ENCODE measurements at places on chromosomes 3 and 15.
A peak's percentile ranks its signal among the peaks of the same experiment; 100 is the strongest.

- DNase-seq: no peak
These were observed 384.7 kb downstream of the PDCD6IP start for GRCh38 chr3:34183114-34183513.

- DNase-seq: no peak
These were observed 134.5 kb downstream of the MECOM start for GRCh38 chr3:169529013-169529412.

DNA sequence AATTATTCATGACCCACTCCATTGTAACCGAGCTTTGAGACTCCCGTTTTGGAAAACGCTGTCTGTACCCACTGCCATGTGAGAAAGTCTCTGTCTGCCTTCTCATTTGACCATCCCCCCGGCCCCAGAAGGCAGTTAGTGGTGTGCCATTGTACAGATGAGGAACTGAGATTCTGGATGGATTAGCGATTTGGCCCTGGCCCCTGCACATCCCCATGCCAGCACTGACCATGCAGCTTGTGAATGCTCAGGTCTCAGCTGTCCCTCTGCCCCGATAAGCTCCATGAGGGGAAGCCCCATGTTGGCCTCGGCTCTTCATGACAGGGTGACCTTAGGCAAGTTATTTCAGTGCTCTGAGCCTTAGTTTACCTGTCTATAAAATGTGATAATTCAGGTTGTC is 153.0 kb upstream of the SMAD3 start:
- no peak for DNase-seq

GRCh38 chr15:101549647-101550046 is 60.1 kb upstream of the PCSK6 start:
- no peak for DNase-seq

DNA sequence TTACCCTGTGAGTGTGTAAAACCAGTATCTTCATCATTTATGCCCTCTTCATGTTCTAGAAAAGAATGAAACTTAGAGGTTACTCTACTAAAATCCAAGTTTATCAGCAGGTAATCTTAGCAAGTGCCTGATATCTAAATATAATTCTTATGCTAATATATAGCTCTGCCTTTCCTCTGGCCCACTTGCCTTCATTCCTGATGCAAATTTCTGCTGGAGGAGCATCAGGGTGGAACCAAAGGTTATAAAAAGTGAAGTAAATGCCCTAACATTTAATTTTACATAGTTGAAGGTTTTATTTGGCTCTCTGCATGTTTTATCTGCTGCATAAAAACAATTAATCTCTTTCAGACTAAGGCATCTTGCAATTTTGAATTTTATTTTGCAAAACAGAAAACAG is 936.2 kb downstream of the ROBO2 start:
- no peak for DNase-seq

DNA sequence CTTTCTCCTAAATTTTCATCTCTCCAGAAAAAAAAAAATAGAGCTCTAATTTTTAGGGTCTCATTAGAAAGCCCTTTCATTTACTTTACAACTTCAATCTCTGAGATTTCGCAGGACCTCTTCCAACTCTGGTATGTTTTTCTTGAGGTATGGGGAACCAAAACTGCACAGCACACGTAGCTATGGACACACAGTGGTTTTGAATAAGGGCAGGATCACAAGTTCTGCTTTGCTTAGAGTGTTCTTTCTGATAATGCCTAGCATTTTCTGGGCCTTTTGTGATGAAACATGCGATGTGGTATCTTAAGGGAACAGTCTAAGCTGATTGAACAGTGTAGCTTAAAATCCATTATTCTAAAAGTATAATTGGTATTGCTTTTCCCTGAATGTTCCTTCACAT is 25.3 kb downstream of the ZNF592 start:
- no peak for DNase-seq

DNA sequence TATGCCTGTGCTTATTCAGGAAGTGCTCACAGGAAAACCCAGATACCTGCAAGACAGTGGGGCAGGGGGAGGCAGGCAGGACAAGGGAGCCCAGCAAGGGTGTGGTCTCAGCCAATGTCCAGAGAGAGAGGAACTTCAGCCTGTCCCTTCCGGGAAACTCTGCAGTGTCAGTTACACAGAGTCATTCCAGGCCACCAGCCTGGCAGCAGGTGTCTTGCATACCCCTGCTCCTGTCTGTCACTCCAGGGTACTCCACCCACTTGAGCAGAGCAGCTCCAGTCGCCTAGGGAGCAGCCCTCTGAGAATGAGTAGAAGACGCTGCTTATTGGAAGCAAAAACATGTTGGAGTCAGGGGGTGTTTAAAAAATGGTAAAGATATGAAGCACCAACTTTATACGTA is 431.2 kb upstream of the RGMA start:
- no peak for DNase-seq

DNA sequence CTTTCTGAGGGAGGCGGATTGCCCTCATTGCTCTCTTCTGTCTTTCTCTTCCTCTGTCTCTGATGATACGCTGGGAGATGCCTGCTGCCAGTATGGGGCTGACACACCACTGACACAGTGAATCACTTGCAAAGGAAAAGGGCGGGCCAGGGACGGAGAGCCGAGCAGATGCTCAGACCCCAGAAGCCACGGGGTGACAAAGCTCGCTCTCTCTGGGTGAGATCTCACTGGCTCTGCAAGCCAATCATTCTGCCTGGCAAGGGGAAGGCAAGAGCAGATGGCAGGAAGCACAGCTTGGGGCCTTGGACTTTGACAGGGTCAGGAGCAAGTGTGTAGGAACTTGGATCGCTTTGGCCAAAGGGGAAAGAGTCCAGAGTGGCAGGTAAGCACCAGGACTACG is 198.7 kb downstream of the NTRK3 start:
- no peak for DNase-seq

DNA sequence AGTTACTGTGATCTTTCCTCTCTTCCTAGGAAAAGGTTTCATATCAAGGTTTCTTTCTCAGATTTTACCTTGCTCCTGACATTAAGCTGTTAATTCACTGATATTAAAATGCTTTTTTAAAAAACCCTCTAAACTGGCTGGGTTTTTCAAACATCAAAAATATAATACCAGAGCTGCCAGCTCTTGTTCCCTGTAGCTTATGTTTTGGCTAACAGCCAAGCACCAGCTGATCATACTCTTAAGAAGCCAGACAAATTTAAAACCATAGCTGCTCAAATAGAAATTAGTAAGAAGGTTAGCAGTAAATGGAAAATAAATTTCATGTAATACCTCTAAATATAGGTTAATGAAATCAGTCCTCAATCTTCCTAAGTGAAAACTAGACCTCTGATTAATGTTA is 657.5 kb downstream of the GRM7 start:
- no peak for DNase-seq

DNA sequence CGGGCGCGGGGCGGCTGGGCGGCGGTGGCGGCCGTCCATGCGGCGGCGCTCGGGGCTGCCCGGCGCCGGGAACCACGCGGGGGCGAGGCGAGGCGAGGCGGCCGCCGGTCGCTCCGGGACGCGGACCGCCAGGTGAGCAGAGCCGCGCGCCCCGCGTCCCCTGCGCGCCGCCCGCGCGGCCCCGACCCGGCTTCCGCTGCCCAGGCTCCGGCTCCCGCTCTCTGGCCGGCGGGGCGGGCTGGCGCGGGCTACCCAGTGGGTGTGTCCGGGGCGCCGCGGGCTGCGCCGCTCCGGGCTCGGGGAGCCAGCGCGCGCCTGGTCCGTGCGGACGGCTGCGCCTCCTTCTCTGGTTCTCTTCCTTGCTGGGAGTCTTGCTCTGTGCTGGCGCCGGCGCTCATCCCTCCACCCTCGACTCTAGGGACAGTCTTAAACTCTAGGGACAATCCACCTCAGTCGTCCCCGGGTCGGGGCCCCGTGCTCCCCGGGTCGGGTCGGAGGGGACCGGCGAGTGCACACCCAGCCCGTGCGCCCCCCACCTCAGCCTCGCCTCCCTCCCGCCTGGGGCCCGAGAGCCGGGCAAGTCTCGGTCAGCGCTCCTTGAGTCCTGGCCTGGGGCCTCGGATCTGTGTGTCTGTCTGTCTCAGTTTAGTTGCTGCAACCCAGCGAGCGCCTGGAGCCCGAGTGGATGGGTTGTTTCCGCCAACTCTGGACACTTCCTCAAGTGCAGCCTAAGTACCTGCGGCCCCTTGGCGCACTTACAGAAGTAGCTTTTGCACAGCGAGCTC is 488 bp downstream of the THSD4 start:
- DNase-seq: peak; percentile 53

GRCh38 chr3:131957980-131958379 is 76.8 kb downstream of the CPNE4 start:
- no peak for DNase-seq

- no peak for DNase-seq
These were observed 61.5 kb downstream of the CAPN7 start for GRCh38 chr3:15267502-15267901.

GRCh38 chr3:181718987-181719911 is 7.5 kb downstream of the SOX2 start:
- DNase-seq: no peak

- no peak for DNase-seq
These were observed 4.9 kb upstream of the UCN2 start for GRCh38 chr3:48568476-48568875.

GRCh38 chr3:81742581-81742980 is 18.9 kb downstream of the GBE1 start:
- no peak for DNase-seq

- no peak for DNase-seq
These were observed 70.2 kb upstream of the ST3GAL6 start for GRCh38 chr3:98692787-98693473.

- DNase-seq: no peak
These were observed 5.9 kb upstream of the BOC start for GRCh38 chr3:113205481-113205880.

DNA sequence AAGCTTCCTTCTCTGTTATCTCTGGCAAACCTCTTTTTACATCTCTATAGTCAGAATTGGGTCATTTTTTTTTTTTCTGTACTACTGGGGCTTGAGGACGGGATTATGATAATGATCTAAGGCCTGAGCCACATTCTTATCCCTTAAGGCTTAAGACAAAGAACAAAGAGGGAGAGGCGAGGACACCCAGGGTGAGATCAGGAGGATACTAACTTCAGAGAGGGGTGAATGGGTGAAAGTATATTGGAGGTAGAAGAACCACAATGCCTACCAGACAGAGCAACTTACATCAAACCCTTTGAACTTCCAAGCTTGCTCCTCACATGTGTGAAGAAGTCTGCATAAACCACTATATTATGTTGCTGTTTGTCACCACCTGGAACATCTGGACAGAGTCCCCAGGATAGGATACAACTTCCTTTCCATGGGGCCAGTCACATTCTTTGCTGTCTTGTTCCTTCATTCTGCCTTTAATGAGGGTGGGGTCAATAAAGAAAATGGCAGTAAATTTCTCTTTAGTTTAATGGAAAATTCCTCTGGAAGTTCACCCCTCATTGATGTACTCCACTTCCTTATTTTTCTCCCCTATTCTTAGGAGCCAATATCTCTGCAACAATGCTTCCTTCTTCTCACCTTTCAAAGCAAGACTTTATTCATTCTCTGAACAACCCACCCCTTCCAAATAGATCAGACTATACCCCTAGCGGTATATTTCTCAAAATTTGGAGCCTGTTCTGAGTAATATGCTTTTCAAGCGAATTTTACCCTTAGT is 9.1 kb upstream of the PDCD6IP start:
- DNase-seq: no peak

DNA sequence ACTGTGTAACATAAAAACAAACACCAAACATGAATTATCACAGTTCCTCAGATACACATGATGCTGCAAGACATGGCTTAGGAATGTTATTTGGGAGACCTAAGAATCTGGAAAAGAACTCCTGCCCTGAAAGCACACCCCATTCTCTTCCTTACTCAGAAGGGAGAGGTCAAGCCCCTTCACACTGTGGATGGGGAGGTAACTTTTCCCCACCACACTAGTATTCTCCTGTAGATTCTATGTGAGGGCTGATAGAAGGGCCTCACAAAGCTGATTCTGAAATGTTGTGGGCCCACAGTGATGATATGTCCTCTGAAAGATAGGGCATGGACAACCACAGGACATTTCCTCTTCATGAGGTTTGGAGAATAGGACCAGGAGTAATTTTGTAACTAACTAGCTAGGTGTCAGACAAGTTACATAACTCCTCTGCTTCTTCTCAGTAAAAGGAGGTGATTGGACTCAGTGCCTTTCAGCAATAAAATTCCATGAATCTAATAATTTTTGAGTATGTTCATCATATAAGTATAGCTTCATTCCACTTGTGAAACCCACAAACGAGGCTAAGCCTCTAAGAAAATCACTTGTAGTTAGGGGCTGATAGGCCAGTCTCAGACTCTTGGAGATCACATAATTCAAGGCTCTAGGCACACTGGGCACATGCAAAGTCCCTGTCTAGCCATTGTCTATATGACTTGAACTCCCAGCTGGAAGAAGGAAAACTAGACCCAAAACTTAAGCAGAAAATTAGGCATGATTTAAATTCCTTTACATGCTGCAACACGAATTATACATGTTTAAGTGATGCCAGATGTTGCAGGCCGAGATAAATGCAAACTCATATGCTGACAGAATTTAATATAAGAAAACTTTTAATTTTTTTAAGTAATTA is 7.5 kb downstream of the PTX3 start:
- DNase-seq: peak; percentile 54

- DNase-seq: peak; percentile 22
These were observed 60.6 kb downstream of the SUCLG2 start for GRCh38 chr3:67593761-67594234.

DNA sequence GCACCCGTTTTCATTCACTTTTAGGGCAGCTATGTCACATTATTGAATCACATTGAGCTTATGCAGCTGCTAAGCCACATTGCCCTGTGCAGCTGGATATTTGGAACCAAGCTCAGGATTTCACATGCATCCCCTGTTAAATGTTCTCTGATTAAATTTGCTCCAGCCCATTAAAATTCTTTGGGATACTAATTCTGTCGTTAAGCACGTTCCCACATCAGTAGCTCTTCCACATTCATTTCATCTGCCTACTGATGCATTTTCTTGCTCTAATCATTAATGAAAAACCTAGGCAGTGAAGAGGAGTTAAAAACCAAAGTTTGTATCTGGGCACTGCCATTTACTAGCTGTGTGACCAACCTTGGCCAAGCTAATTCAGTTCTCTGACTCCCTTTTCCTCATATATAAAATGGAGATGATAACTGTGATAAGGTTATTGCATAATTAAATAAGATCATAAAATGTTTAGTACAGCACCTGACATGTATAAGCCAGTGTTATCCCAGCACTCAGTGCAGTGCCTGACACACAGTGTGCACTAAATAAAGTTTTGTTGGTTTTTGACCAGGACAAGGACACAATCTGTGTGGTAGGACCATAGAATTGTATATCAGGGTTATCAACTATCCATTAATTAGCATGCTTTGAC is 222.2 kb upstream of the ATP11B start:
- no peak for DNase-seq

Measured in fibroblast of skin of scalp (primary cell).